ENCODE measurements at places on chromosomes 5 and 9.

DNA sequence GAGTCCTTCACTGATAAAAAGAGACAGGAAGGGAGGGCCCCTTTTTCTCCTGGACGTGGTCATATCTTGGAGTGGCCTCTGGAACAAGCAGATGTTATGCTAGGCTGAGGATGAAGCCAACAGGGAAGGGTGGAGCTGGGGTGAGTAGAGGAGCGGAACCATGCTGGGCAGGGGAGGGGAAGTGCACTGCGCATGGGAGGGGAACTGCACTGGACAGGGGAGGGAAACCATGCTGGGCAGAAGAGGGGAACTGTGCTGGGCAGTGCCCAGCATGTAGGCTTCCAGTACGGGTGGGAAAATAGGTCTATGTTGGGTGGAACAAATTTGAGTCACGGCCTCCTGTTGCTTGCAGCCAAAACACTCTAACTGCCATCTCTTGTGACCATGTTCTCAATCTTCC is 19.3 kb upstream of the IRX4 start:
- no peak for DNase-seq

DNA sequence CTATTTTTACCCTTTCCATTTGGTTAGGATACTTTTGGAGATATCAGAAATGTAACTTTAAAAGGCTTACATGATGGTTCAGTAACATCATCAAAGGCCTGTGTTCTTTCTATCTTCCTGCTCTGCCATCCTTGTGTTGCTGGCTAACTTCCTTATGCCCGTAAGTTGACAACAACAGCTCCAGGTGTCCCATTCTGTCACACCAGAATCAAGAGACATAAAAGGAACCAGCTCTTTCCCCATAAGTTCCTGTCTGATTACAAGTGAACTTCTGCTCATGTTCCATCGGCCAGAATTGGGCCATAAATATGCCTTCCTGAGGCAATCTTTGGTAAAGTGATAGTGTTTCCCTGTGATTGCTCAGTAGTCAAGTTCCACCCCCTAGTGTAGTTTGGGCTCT is 92.4 kb downstream of the FAM170A start:
- DNase-seq = no peak

DNA sequence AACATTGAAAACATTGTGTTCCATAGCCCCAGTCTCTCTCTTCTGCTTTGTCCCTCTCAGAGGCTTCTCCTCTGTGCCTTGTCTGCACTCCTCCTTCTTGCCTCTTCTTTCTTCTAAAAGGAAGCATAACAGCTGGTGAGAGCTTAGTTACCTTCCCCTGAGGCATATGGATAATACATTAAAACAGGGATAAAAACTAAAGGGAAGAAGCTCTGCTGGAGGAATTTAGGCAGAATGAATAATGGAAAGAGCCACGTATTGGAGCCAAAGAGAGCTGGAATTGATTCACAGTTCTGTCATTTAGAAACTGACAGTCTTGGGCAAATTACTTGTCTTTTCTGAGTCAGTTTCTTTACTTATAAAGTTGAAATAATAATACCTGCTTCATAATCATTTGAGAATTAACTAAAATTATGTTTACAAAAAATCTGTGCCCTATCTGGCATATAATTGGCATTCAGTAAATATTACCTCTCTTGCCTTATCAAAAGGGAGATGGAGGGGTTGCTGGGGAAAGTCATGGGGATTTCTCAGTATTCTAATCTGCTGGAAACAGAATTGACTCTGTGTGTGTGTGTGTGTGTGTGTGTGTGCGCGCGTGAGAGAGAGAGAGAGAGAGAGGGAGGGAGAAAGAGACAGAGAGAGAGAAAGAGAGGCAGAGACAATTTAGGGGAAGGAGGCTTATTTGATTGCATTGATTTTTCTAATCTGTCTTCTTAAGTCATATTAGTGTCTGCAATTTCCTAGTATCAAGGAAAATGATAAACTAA is 20.2 kb downstream of the ZNF474 start:
- DNase-seq = no peak

DNA sequence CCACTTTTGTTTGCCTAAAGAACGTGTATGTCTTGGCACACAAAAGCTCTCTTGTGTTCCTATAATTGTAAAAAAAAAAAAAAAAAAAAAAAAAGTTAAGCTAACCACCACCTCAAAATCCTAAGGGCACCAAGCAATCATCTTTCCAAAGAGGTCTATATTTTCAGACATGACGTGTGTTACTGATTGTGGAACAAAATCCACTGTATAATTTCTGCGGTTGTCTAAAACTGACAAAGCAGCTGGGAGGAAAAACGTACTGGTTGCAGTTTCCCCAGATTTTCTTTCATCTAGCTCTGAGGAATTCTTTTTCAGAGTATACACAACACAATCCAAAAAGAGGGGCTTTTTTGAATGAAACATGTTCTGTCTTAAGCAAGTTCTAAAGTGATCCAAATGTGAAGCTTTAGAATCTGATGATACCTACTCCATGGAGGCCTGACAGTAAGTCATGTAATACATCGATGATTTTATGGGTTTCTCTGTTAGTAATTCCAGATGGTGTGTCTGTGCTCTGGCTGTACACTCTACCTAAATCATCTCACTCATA is 375.6 kb upstream of the NUDT12 start:
- DNase-seq = no peak

- DNase-seq = no peak
These were observed 1.5 kb downstream of the NKD2 start for GRCh38 chr5:1010181-1010510.

GRCh38 chr5:138649316-138649720 is 74.1 kb upstream of the HSPA9 start:
- DNase-seq = no peak

DNA sequence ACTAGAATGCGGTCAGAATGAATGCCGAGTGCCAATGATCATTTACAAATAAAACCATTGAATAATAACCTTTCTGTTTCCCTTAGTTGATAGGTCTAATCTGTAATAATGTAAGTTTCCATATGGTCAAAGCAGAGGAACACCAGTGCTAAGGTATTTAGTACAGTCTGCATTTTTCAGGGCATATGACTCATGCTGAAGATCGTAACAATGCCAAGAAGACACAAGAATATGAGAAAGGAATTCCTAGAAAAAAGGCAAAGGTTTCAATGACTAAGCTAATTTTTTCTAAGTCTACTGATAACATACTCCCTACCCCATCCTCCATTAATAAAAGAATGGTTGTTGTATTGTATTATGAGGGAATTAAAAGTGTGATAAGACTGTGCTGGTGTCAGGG is 2.8 kb downstream of the OR1L8 start:
- no peak for DNase-seq
